ENCODE measurements at places on chromosomes 7 and 10. TPM values are rescaled to one million over a fixed set of nuclear protein-coding genes. Genes with fewer than 3 reads are reported as not detected.

DNA sequence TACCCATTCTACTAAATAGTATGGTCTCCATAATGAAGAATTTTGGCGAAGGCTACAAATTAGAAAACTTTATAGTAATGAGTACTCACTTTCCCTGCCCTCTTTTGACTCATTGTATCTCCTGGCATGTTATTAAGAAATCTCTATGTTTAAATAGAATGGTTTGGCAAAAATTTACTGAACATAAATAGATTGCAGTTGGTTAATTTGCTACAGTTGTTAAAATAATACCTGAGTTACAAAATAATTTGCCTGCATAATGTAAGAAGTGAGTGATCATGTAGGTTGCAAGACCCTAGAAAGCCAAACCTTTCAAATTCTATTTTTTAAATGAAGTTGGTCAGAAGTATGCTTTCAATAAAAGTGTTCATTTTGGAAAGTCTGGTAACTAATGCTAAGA lies 176.8 kb upstream of the AHR start:
- DNase-seq = no peak

- no peak for DNase-seq
Observed at GRCh38 chr10:49335364-49335972, 36.5 kb downstream of the C10orf71 start.

- peak; percentile 72 for DNase-seq
Observed at GRCh38 chr7:44978511-44979366, at the start of gene MYO1G. TSS of gene MYO1G (minus strand) at chr7:44979015. CDS start at chr7:44978961, 54 bp downstream.

- no peak for DNase-seq
Observed at GRCh38 chr7:108431099-108431498, 25.1 kb downstream of the NRCAM start.

DNA sequence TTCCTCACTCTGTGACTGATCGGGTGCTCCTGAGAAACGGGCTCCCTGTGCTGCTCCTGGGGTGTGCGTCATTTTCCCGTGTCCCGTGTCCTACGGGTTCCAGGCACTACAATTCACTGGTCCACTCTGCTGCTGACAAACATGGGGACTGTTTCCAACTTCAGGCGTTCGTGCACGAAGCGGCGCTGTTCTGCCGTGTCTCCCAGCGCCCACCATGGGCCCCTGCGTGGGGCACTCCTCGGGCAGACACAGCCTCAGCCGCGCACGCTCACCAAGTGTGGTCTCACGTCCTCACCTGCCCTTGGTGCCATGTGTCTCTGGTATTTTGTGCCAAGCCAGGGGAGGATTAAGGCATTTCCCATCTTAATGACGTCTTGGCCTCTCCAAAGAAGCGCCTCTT lies 19.0 kb downstream of the GPR146 start:
- DNase-seq = no peak

DNA sequence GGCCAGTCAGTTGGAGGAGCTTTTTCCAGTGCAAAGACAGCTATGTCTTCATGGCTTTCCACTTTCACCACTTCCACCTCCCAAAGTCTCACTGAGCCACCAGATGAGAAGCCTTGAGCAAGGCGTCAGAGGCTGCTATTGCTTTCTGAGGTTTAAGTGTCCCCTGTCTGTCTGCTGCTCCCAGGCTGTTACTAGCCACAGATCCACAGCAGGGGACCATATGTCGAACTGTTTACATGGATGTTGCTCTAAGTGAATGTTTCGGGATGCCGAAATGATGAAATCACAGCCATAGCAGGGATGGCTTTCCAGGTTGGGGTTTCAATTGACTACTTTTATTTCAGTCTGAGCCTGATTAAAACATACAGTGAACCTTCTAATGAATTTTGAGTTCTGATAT lies 88.5 kb downstream of the AVL9 start:
- no peak for DNase-seq

DNA sequence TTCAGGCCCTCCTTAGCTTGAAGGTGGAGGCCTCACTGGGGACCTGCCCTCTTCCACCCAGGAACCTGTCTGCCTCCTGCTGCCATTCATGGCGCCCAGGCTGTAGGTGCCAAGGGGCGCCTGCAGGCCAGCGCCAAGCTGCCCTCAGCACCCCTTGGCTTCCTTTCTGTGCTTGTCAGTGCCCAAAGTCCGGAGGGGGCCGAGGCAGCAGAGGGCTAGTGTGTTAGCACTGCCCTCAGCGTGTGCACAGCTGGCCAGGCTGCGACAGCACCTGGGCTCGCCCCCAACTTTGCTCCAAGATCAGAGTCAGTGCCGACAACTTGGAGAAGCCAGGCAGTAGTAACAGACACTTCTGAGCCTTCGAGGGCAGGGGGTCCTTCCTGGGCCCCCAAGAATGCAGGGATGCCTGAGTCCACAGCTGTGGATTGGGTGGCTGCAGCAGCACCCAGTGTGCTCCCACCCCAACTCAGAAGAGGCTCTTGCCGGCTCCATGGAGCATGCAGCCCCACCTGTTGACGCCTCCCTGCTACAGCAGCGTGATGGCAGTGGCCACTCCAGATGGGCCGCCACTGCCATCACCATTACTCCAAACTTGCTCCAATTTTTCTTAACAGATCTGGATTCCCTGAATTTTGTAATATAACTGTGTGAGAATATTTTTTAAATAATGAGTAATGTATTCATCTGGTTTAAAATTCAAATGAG lies 41.7 kb downstream of the CACUL1 start:
- no peak for DNase-seq

- no peak for DNase-seq
Observed at GRCh38 chr10:97812696-97813095, 36.9 kb upstream of the GOLGA7B start.

DNA sequence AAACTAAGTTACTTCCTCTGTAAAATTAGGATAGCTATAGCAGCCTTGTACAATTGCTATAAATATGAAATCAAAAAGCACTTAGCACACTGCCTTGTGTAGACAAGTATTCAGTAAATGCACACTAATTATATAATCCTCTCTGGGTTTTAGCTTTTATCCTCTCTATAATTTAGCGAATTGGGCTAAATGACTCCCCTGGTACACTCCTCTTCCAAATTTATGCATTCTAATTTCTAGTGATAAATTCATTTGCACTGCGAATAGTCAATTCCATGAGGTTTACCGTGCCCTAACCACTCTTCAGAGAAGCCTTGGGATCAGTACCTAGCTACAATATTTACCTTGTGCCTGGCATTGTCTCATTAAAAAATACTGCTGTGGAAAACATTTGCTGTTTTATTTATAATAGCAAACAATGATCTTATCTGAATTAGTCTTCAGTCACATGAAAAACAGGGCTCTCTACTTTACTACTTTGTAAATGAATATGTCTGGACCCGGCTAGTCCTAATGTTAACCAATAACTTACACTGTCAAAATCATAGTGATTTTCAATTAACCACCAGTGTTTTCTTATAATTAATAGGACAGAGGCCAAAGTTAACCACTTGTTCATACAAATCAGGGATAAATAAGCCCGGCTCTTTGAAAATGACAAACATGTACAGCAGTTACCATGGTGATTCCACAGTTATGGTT lies 577.9 kb downstream of the IPMK start:
- DNase-seq = no peak

DNA sequence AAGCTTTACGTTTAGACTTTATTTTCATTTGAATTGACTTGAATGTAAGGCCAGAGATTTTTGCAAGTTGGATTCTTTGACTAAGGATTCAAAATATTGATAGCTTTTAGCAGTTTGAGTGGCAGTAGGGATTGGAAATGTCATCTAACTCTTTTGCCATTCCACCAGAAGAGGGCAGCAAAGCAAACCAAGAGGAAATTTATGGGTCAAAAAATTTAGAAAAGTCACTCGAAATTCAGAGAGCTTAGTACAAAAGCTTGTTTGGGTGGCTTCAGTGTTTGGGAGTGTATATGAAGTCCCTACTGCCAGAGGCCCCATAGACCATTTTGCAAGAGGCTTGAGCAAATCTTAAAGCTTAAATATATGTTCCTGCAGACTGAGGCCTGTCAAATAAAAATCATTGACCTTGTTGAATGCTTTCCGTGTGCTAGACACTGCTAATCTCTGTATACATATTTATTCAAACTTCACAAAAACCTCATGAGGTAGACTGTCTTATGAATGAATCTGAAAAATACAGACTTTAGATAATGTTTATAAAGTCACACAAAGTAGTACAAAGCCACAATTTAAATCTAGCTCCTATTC lies 44.6 kb upstream of the RSBN1L start:
- no peak for DNase-seq

Gene GLCCI1
- 27.3 TPM for total RNA-seq

Gene CYP51A1
- 60.7 TPM for total RNA-seq

Gene PIP
- 1,475 TPM for total RNA-seq

Data from suprapubic skin (tissue), 4 donors.